Stimulated activated CD8-positive, alpha-beta memory T cell treated with anti-CD3 and anti-CD28 coated beads, Interleukin-7, amount 100 ng/mL, for 1 hour (primary cell): ENCODE measurements at places on chromosomes 7 and 10.

DNA sequence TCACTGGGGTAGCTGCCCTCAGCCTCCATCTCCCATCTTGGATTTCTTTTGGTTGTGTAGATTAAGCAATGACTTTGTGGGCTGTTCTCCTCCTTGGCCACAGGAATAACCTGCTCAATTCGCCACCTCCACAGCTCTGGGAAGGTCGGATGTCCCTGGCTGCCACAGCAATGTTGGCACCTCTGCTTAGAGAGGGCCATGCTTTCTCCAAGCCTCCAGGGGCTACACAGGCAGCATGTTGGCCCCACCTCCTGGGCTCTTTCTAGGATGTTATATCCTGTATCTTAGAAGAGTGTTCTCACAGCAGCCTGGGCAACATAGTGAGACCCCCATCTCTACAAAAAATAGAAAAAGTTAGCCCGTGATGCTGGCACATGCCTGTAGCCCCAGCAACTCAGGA lies 35.4 kb upstream of the FXYD4 start:
- DNase-seq, result no peak

GRCh38 chr10:102009801-102010425 lies 46.1 kb downstream of the ARMH3 start:
- DNase-seq, result no peak

GRCh38 chr10:124469956-124470484 lies 8.4 kb downstream of the LHPP start:
- no peak for DNase-seq

DNA sequence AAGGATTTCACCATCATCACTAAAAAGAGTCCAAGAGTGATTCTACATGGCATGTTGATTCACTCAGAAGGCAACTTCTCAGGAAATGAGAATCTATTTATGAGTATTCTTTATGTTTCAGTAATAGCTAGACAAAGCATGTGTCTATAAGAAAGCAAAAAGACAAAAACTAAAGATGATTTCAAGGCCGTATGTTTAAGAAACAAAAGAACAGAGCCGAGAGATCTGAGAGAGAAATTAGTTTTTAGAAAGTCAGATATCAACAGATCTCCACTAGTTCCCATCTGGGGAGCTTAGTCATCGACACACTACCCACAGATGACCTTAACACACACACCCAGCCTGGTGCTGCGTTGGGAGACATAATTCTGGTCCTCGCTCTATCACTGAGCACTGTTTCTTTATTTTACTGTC lies 21.0 kb downstream of the PIP4K2A start:
- DNase-seq, result no peak

- DNase-seq, result no peak
Measured at GRCh38 chr7:1026721-1027161, 17.6 kb upstream of the GPR146 start.

DNA sequence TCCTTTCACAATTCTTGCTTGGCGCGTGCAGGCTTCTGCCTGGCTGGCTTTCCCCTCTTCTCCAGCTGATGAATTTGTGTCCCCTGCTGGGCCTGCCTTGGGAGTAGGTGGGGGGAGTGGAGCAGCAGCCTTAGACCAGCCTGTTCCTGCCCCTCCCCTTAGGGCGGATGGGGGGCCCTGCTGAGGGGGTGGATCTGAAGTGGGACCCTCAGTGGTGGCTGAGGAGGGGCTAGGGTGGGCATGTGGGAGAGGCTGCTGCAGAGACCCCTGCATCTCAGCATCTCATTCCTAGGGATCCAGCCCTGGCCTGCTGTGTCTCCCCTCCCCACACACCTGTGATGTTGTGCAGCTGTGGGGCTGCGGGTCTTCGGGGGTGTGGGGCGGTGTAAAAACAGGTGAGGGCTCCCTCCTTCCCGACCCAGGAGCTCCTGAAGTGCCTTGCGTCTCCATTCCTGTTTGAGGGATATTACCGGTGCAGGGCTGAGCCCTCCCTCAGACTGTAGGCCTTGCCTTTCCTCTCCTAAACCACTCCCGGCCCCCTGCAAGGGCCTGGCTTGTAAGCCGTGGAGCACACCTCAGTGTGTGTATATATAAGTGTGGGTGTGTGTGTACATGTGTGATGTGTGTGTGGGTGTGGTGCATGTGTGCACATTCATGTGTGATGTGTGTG lies 24.7 kb downstream of the ADCYAP1R1 start:
- DNase-seq, result no peak

DNA sequence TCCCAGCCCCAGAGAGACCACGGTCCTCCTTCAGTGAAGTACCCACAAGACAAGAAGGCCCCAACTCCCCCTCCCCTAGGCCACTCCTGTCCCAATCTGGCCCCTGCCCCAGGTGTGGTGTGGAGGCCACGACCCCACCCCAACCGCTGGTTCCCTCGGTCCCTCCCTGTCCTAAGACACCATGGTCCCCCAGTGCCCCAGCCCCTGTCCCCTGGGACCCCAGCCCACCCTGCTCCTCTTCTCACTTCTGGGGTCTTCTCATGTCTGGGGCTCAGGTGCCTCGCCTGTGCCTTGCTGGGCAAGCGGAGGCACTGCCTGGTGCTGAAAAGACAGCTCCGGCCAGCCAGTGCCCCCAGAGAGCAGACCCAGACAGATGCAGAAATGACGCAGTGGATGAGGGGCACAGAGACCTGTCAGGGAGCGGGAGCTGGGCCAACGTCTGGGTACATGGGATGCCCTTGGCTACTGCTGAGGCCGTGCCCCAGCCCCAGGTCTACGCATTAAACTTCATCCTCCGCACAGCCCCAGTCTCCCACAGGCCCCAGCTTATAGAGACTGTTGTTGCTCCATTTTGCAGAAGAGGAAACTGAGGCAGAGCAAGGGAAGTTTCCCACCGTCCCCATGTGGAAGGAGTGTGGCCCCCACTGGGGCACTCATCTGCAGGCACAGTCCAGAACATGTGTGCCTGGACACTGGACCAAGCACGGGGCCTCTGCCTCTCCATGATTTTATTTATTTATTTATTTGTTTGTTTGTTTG lies 14.8 kb downstream of the GRIFIN start:
- no peak for DNase-seq

GRCh38 chr7:88746126-88746525 lies 13.4 kb upstream of the ZNF804B start:
- no peak for DNase-seq

- no peak for DNase-seq
Measured at GRCh38 chr7:42236266-42236975, 588 bp downstream of the GLI3 start.

- DNase-seq, result no peak
Measured at GRCh38 chr7:45583296-45583695, 9.1 kb downstream of the ADCY1 start.

GRCh38 chr7:37986908-37987330 lies 66.5 kb downstream of the EPDR1 start:
- no peak for DNase-seq

- no peak for DNase-seq
Measured at GRCh38 chr7:7816084-7816483, 97.7 kb upstream of the RPA3 start.

GRCh38 chr10:119246862-119247549 lies 39.6 kb downstream of the GRK5 start:
- DNase-seq, result no peak

GRCh38 chr7:86911659-86912058 lies 147.8 kb downstream of the ELAPOR2 start:
- no peak for DNase-seq

DNA sequence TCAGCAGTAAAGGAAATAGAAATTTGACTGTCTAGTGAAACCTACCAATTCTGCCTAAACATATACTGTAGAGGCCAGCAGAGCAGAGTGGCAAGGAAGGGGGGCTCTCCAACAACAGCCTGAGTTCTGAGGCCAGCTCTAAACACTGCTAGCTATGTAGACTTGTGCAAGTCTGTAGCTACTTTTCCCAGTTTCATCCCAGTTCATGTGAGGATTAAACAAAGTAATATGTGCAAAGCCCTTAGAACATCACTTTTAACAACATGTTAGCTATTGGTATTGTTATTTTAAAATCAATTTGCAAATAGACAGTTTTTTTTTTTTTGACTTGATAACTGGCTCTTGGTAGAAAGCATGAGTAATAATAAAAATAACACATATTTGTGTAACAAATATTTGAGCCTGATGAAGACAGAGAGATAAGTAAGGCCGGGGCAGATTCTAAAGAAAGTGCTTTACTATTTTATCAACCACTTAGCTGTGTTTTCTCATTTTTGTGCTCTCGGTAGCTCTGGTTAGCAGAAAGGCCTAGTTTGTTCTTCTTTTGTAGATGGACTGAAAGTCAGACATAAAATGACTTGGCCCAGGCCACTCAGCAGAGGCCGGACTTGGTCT lies 9.3 kb downstream of the CHST12 start:
- DNase-seq, result no peak

GRCh38 chr10:80471715-80472233 lies 17.7 kb downstream of the TSPAN14 start:
- DNase-seq, result no peak

DNA sequence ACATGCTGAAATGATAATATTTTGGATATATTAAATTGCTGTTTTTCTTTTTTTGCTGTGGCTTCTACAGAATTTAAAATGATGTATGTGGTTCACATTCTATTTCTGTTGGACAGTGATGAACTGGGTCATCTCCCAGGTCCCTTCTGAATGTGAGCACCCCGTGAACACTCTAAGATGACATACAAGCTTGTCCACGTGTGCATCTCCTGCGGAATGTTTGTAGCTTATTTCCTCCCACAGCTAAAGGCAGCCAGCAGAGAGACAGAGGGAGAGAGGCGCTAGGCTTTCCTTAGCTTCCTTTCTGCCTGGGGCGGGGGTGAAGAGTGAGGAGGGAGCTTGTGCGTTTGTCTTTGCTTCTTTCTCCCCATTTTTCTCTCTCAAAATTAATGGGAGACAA lies 219.1 kb downstream of the EMX2 start:
- no peak for DNase-seq

GRCh38 chr7:159035571-159036073 lies 109.0 kb downstream of the VIPR2 start:
- DNase-seq, result no peak

DNA sequence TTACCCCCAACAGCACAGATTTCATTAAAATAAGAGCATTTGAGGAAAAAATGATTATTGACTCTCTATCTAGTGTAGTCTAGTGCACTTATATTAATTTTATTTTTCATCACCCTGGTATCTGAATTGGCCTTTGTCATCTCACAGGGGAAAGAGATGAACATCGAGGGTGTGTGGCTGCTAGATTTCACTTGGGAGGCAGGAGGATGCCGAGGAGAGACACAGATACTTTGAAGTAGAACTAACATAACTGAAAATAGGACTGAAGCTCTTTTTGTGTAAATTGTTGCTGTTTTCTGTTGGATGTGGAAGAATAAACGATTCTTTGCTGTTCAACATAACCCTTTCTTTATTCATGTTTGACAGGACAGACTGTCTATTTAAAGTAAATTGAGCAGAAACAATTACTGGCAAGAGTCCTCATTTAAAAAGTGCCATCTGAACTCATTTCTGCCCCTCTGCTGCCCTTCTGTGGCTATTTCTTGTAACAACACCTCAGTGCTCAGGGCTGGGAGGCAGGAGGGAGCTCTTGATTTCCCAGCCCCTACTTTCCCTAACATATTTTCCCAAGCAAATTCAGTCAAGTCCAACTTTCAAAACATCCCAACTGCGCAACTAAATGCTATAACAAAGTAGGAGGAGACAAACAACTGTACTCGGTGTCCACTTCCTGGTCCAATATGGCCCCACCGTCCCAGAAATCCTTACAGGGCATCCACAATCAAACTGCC lies 15.6 kb downstream of the LYZL1 start:
- DNase-seq, result no peak

GRCh38 chr7:140649556-140650205 lies 9.1 kb upstream of the DENND2A start:
- DNase-seq, result no peak

GRCh38 chr7:140200061-140200989 lies 23.5 kb upstream of the KDM7A start:
- no peak for DNase-seq

DNA sequence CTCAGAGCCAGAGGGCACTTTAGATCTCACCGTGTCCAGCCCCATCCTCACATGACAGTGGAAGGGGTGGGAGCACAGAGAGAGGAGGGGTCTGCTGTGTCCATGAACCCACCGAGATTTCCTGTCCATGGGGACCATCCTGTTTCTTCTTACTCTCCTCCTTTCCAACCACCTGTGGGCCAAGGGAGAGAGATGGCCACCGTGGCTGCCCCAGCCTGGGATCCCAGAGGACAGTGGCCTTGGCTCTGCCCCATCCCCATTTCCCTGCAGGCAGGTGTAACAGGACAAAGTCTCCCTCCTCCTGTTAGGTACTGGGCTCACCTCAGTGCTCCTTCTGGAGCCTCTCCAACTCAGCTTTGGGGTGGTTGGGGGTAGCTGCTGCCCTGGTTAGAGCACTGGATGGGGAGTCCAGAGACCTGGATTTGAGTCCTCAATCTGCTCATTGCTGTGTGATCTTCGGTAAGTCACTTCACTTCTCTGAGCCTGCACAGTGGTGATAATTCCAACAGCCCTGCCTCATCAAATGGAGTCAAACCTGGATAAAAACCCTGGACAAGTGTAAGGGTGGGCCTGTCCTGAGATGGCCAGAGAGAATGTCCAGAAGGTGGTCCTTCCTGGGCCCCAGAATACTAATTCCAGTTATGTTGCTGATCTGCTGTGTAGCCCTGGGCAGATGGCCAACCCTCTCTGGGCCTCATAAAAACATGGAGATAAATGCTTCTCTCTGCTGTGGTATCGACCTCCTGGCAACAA lies 17.8 kb upstream of the PCBD1 start:
- no peak for DNase-seq

DNA sequence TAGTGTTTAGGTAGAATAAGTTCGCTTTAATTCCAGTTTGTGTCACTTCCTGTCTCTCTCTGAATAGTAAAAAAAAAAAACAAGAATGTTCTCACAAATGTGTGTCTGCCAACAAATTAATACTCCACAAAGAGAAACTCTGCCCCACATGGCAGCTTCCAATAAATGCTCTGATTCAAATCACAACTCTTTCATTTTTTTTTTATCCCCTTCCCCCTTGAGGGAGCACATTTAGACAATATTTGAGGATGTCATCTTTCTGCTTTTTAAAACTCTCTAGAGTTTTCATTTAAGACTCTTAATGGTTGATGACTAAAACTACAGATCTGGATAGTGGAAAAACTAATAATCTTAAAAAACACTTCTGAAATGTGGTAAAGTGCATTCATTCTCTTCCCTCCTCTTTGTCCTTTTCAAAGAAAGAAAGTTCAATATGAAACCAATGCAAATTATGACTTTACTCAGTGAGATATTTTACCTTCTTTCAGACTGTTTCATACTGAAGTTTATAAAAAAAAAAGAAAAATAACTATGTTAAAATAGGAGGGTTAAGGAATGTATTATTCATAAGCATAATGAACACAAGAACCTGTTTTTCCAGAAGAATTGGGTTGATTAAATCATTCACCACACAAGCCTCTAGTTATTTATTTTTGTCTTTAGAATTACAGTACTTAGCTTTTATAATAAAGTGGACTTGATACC lies 42.3 kb downstream of the ARID5B start:
- no peak for DNase-seq

DNA sequence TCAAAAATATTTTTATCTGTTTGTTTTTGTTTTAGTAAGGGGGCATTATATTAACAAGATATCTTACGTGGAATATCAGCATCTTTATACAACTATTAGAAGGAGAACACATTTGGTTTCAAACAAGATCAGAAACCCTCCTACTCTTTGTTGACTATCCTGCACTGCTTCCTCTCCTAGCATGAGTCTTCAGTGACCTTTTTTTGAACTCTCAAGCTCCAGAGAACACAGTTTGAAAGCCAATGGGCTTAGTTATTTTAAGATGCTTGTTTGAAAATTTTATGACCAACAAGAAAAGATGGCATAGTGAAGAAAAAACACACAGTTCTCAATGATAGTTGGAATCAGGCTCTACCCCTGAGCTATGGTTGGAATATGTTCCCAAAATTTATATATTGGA lies 37.2 kb upstream of the RTKN2 start:
- DNase-seq, result no peak

- DNase-seq, result no peak
Measured at GRCh38 chr10:102119417-102120141, 589 bp downstream of the LDB1 start.
